ENCODE measurements at places on chromosomes 4 and X.

DNA sequence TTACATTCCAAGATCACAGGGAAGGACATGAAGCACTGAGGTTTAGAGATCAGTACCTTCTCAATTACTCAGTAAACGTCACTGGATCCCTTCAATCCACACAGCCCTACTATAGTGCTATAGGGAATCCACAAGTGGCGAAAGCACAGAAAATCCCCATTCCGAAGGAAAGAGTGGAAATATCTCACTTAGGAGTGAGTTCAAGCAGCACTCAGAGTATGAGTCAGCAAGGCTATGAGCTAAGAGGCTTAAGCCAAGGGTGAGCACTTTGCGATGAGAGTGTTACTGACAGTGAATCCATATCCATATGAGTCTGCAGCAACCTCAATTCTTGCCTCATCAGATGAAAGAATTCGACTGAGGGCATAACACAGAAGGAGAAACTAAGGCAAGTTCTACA is 165.1 kb downstream of the VSIG4 start:
- no peak for DNase-seq

DNA sequence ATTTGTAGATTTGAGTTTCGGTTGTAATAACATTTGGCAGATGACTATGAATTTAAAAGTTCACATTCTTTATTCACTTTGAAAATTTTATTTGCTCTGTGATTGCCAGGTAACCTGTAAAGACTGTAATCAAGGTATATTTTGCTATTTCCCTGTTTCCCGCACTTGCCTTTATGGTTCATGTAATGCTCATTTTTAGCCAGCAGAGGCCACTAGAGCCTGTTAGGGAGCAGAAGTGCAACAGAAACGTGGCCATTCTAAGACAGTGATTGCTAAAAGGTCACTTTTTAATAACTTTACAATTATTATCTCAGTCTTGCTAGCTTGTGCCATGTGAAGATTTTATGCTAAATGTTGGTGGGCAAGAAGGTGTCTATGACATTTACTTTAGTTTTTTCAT is 12.4 kb downstream of the YIPF6 start:
- no peak for DNase-seq

DNA sequence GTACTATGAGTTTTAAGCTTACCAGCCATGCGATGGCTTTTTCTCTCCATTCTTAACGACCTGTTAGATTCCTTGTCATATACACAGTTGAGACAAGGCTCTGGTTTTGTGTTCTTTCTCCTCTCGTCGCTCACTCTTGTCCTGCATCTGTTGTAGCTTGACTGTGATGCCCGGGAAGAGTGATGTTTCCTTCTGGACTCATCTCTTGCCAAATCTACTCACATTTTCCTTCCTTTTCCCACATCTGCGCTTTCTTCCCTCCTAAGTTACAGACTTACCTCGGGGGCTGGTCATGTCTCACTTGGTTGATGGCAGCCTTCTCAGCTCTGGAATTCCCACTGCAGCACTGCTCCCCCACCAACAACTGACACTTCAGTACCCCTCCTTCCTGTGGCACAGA is 4.8 kb upstream of the MAP7D3 start:
- no peak for DNase-seq

- no peak for DNase-seq
Measured at GRCh38 chr4:82850684-82851083, 40.3 kb downstream of the SEC31A start.

DNA sequence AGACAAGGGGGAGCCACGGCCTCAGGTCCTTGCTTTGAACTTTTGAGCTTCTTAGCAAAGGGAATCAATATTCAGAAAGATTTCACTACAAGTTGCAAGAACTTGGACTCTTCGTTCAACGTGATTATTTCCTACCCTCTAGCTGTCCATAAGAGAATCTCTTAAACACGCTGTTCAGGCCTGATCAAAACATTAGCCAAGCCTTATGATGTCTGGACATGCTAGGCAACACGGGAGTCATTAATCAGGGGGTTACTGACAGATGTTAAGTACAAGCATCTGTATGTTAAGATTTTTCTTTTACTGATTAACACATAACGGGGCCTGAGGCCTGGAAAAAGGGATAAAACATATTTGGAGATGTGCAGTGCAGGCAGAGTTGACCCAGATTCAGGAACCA is 138.9 kb upstream of the IL1RAPL2 start:
- DNase-seq = no peak

DNA sequence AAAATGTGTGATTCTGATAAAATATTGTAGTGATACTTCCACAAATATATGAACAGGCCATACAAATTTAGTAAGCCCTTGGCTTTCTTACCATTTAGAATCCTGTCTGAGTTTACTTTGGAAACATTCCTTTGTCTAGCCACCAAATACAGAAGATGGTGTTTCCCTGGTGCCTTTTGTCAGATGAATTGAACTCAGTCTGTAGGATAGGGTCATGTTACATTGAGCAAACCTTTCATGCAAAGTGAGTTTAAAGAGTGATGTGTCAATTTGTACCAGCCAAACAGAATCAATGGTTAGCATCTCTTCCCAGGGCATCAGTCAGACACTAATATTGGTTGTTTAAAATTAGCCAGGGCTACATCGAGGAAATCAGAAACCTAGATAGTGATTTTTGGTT is 1443.4 kb downstream of the ARAP2 start:
- no peak for DNase-seq

- DNase-seq = no peak
Measured at GRCh38 chr4:168978001-168978700, 31.9 kb downstream of the CBR4 start.

DNA sequence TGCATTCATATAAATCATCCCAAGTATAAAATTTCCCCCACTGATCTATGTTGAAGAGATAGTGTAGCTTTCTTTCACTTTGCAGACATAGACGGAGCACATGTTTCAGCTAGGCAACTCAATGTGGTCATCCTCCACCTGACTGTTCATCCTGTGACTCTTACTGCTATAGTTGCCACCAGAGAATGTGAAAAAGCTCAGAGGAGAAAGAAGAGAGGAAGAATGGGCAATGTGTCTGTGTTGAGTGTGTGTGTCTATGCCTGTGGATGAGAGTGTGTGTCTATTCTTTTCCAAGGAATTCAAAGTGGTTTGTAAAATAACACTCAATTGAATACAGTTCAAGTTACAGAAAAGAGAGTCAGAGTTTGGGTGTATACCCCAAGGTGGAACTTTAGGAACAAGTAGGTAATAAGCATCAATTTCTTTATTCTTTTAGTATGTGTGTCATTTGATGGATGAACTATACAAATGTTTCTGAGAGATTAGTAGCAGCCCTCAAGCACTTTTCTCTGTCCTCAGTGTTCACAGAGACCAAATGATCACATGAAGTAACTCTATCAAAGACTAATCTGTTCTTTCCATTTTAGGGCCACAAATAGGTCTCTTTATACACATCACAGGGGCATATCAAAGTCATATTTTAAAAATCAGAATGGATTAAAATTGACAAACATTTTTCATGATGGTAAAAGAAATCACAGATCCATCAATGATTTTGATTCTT is 2.3 kb downstream of the SNCA start:
- DNase-seq = no peak

DNA sequence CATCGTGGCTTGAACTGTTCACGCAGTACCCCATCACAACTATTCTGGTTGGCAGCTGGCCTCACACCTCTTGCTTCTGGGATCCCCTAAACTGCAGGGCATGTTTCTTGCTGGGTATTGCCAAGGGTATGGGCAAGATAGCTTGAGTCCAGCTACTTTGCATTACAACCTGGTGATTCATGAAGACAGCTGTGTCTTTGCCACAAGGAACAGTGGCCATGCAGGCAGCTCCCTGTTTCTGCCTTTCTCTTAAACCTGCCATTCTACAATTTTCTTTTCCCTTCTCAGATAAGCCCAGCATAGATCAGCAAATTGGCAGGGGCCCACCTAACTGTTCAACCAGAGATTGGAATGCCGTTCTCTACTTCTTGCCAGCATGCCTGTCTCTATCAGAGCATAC is 42.8 kb downstream of the TENM3 start:
- DNase-seq = no peak

DNA sequence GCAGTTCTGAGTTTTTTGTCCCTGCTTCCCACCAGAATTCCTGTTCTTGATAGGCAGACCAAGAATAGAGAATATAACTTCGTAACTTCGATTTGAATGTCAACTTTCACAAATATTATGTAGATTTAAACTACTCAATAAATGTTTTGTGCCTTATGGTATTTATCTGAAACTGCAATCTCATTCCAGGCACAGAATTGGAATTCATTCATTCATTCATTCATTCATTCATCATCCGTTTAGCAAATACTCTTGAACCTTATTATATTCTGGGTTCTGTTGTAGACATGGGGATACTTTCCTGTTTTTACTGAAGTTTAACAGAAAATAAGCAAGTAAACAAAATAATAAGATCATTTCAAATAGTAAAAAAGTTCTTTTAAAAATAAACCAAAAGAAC is 324.4 kb downstream of the UNC5C start:
- no peak for DNase-seq

- peak; percentile 15 for DNase-seq
Measured at GRCh38 chr4:36394352-36394903, 113.0 kb downstream of the DTHD1 start.

DNA sequence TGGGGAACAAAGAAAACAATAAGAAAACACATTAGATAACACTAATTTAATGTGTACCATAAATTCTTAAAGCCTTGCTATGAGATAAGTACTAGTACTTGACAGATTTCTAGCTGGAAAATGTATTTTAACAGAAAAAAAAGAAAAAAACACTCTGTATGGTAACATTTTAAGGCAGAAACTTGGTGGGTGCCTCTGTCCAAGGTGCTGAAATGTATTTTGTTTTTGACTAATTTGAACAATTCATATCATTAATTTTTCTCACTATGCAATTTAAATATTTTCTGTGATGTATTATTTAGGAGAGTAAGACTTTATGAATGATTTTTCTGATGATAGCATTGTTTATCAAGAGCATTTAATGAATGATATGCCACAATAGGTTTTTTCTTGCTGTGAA is 107.5 kb downstream of the GABRG1 start:
- DNase-seq = no peak

GRCh38 chrX:119853444-119853843 is 681 bp upstream of the UPF3B start:
- no peak for DNase-seq

DNA sequence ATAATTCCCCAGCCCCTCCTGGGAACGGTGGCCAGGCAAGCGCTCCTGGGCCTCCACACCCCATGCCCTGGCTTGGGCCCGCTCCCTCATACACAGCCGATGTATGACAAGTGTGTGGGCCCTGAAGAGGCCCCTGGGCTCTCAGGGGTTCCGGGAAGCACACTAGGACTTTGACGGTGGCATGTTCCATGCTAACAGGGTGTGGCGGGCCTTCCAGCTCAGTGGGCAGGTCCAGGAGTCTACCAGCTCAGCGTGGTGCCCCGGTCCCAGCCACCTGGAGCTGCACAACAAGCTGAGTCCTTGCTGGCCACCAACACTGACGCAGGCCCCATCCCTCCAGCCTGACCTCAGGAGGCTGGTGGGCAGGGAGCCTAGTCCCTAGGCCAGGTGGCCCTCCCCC is 24.4 kb upstream of the HMX1 start:
- DNase-seq = no peak

GRCh38 chr4:158035662-158036195 is 137.1 kb downstream of the GASK1B start:
- no peak for DNase-seq

DNA sequence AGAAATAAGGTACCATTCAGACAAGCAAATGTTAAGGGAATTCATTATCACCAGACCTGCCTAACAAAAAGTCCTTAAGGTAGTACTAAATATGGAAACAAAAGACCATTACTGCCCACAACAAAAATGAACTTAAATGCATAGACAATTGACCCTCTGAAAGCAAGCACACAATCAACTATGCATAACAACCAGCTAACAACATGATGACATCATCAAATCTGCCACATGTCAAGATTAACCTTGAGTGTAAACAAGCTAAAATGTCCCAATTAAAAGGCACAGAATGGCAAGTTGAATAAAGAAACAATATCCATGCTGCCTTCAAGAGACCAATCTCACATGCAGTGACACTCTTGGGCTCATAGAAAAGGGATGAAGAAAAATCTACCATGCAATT is 160.7 kb upstream of the CPXCR1 start:
- no peak for DNase-seq

GRCh38 chr4:143289370-143289769 is 47.3 kb upstream of the GAB1 start:
- no peak for DNase-seq

DNA sequence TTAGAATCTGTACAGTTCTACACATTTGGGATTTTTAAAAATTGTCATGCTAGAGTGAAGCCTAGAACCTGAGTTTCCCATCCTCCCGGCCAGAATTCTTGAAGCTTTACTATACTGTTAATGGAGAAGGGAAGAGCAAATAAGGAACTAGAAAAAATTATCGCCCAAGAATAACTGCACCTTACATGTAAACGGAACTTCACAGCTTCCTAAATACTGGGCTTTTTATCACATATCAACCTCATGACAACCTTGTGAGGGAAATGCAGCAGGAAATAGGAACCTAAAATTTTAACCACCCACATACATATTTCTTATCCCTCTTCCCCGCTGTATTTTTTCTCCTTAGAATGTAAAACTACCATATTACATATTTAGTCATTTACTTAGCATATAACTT is 19.3 kb downstream of the ARHGEF9 start:
- DNase-seq = no peak

DNA sequence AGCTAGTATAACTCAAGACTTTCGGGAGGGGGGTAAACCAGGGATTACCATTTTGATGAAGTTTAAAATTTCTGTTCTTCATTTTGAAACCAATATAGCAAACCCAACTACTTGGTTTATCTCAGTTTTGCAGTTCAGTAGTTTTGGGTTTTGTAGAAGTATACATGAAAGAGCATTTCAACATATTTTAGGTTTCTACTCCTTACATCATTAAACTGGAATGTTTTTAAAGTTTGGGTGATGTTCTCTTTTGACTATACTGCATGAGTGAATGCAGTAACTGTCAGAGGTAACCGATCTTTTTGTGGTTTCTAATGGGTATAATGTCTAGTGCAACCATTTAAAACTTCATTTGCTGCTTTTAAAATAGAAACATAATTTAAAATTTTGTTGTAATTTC is 248.3 kb upstream of the MAD2L1 start:
- no peak for DNase-seq

DNA sequence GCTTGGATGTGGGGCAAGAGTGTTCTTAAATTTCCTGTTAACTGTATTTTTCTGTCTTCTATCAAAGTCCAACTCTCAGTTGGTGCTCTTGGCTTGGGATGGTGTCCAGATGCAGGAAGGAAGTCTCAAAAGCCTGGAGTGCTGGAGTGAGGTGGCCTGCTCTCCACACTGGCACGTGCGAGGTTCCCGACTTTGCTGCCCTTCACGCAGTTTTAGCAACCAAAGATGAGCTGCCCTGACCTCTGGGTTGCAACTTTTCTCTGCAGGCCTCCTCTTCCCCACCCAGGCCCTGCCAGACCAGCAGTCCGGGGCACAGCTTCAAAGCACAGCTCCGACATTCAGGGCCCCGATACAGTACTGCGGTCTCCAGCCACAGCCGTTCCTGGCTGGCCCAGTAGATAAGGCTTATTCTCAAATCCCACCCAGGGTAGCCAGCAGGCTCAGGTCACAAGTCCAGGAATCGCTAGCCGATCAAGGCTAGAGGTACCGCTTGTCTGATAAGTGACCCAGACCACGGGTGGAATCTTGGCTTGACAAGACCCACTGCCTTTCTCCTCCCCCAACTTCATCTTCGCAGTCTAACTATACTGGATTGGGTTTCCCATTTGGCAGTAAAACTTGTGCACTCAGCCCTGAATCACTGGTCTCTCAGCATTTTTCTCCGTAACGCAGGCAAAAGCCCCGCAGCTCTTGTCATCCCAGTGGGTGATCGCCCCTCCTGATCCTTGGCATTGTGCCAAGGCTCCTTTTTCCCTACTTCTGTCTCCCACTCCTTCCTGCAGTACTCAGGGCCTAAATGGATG is 21.8 kb upstream of the JADE1 start:
- DNase-seq = no peak

GRCh38 chr4:150971901-150972300 is 43.2 kb downstream of the LRBA start:
- no peak for DNase-seq

Measured in T-helper 17 cell (primary cell).